Activated T-cell treated with anti-CD3 and anti-CD28 coated beads for 24 hours (primary cell): ENCODE measurements at places on chromosomes 5 and 9.
A peak's percentile ranks its signal among the peaks of the same experiment; 100 is the strongest.

- peak; percentile 65 for DNase-seq
Observed at GRCh38 chr5:160508780-160509361, 87.2 kb downstream of the PTTG1 start.

DNA sequence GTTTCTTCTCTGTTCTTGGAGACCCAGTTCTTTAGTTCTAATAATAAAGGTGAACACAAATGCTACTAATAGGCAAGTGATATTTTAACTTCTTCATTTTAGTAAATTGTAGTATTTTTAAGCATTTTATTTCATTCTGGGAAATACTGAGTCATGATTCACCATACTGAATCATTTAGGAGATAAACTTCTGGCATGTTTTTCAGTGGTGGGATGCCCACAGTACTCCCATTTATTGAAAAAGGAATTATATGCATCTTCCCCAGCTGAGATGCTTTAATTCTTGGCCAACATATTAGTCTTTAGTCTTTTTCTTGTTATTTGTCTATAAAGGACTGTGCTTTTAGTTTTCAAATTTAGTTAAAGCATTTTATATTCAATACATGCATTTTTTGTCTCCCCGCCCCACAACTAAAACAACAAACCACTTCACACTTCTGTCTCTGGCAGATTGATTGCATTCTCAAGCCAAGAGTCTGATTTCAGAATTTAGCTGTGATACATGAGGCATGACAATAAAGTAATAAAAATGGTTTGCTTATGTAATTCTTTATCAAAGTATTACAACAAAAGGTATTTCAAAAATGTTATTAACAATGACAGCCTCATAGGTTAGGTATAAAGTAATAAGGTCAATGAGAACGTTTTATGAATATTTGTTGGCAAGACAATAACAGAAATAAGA lies 125.2 kb upstream of the CDH18 start:
- no peak for DNase-seq

GRCh38 chr5:107408564-107408963 lies 262.2 kb downstream of the EFNA5 start:
- no peak for DNase-seq

GRCh38 chr5:56169281-56169680 lies 63.8 kb downstream of the ANKRD55 start:
- DNase-seq: no peak

DNA sequence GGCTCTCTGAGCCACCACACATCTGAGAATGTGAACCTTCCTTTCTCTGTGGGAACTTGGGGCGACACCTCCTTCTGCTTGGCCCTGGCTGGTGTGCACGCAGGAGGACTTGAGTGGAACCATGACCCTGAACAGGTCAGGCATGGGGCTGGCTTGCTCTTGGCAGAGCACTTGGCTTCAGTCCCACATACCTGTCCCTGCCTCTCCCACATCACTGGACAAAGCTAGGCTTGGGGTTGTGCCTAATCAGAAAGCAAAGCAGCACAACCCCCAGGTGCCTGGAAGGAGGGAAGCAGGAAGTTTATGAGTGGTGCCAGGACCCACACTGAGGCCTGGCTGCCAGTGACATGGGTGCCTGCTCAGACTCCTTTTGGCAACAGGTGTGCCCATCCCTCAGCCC lies 13.2 kb downstream of the GADD45G start:
- DNase-seq: no peak

DNA sequence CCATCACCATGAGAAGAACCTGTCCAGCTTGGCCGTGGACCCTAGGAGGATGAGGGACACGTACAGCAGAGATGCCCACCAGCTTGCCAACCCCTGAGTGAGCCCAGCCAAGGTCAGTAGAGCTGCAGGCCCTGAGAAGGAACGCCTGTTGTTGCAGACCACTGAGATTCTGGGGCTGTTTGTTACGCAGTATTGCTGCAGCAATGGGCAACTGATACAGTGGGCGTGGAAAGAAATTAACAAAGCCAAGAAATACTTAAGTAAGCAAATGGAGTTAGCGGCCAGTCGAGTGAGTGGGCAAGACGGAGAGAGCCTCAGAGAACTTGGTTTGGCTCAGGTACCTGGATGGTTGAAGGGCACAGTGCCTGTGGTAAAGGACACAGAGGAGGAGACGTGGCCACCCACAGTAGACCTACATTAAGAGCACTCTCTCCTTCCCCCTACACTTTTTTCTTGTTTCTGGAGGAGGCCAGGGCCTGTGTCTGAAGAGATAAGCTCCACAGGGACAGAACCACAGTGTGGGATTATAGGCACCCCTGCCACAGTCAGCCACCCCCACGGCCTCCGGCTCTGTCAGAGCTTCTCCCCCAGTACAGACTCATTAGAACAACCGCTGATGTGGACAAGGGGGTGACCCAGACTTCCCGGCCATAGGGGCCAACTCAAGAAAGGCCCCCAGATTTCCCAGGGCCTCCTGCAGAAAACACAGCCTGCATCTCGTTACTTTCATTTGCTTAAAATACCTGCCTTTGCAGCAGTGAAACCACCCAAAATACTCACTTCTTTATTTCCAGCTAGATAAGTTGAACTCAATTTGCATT lies 40.1 kb upstream of the GRHPR start:
- DNase-seq: no peak

DNA sequence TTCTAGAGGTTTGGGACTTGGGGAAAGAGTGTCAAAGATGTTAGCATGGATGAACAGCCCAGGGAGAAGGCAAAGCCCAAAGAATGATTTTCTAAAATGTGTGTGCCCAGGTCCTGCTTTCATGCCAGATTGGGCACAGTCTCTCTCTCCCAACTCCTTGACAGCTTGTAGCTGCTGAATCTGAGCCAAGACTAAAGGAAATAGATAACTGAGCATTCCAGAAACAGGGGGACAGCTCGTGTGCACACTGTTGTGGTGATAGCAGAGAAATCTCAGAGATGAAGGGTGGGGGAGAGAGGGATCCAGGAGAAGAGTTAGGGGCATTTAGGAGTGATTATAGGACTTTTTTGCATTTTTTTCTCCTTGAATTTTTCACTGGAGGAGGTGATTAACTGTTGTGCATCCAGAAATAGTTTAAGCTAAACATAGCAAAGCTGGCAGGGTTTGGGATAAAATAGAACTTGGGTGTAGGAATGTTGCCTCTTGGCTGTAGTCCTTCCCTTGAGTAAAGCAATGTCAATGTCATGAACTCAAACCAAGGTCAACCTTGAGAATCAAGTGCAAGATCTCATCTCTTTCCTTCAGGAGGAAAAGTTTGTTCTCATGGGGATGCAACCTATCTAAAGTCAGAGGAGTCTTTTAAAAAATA lies 245.9 kb downstream of the SH3GL2 start:
- DNase-seq: no peak

DNA sequence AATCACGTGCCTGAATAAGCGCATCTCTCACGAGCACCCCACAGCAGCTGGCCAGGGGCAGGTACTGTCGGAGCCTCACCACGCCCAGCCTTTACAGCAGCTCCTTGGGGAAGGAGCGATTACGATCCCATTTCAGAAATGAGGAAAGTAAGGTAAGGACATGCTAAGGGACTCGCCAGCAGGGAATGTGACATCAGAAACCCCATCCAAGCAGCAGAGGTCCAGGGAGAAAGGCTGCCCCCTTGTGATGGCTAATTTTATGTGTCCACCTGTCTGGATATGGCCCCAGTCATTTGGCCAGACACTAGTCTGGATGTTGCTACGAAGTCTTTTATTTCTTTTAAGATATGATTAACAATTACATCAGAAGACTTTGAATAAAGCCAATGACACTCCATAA lies 77.3 kb downstream of the UBE2QL1 start:
- DNase-seq: no peak

DNA sequence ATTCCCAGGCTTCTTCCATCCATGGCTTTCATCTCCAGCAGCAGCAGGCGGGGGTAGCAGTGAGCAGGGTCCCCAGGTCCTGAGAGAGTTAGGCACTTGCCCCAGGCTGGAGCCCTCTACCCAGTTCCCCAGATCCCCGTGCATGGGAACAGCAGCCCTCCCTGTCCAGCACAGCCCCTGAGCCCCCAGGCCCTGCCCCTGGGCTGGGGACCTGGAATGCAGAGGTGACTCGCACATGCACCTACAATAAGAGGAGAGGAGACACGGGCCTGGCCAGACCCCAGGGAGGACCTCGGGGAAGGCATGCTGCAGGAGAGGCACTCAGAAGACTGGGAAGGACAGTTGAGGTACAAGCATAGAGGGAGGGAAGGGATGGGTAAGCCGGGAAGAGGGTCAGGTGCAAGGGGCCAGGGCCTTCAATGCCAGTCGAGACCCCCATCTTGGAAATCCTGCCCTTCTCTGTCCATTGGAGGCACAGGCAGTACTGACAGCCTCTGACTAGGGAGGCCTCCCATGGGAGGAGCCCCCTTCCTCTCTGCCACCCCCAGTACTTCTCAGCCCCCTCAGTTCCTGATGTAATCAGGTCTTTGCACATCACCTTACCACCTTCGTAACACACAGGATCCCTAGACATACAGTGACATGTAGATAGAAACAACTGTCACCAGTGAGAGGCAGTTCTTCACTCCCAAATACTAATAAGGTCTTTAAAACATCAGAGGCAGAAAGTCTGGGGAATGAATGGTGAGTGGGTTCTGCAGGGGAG lies 135.3 kb upstream of the LMX1B start:
- DNase-seq: no peak

DNA sequence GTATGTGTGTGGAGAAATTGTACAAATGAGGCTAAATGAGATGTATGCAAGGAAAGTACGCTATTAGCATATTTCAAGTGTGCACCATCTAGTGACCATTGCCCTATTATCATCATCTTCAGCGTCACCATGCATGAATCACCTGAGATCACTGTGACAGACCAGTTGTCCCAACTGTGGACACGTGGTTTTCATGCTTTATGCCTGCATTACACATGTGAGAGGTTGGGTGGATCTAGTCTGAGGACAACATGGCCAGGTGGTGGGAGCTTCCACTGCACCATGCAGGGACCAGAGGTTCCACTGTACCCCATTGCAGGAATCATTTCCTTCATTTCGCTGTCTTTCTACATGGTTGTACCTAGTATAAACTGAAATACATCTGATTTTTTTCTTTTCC lies 329.8 kb downstream of the SLIT3 start:
- no peak for DNase-seq
